ENCODE measurements at places on chromosomes 4 and X.

GRCh38 chrX:151825925-151826485, 86.7 kb upstream of the MAGEA4 start:
- DNase-seq: peak; percentile 84

- DNase-seq: no peak
Observed at GRCh38 chr4:43341741-43342140, 449.2 kb downstream of the GRXCR1 start.

- no peak for DNase-seq
Observed at GRCh38 chr4:84894621-84895020, 71.9 kb downstream of the WDFY3 start.

DNA sequence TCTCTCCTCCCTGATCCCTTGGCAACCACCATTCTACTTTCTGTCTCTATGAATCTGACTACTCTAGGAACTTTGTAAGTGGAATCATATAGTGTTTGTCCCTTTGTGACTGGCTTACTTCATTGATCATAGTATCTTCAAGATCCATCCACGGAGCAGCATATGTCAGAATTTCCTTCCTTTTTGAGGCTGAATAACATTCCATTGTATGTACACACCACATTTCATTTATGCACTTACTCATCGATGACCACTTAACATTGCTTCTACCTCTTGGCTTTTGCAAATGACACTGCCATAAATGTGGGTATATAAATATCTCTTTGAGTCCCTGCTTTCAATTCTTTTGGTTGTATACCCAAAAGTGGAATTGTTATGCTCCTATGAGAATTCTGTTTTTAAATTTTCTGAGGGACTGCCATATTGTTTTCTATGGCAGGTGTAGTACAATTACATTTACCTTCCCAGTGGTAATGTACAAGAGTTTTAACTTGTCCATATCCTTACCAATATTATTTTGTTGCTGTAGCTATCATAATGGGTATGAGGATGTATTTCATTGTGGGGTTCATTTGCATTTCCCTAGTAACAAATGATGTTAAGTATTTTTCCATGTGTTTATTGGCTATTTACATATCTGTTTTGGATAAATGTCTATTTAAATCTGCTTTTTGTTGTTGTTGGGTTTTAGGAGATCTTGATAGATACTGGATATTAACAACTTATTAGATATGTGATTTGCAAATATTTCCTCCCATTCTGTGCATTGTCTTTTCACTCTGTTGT, 466.1 kb downstream of the C4orf33 start:
- peak; percentile 35 for DNase-seq

DNA sequence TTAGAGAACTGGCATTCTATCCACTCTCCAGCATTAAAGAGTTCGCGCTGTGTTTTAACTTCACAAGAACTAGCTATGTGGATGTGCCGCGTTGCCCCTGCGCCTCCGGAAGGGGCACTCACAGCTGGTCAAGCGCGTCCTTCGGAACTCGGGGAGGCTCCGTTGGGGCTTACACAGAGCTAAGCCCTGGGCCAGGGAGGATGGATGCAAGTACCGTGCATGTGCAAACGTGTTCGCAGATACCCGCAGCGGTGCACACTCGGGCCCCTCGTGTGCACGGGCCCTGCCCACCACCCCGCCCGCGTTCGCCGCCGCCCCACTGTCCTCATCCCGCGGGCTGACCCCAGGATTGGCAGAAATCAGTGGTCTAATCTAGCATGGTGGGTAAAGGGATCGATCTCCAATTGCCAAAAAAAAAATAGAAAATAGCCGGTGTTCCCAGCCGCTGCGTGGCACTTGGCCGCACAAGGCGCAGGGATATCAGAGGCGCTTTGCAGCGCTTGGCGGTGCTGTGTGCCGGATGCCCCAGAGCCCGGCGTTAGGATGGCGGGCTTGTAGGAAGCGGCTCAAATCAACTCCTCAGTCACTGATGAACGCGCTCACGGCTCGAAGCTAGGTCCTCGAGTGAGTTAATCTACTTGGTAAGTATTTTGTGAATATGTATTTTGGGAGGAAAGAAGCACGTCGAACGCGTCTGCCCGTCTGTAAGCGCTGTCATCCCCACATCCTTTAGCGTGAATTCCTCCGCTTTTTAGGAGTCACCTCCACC, 989 bp upstream of the PCDH10 start:
- peak; percentile 77 for DNase-seq

DNA sequence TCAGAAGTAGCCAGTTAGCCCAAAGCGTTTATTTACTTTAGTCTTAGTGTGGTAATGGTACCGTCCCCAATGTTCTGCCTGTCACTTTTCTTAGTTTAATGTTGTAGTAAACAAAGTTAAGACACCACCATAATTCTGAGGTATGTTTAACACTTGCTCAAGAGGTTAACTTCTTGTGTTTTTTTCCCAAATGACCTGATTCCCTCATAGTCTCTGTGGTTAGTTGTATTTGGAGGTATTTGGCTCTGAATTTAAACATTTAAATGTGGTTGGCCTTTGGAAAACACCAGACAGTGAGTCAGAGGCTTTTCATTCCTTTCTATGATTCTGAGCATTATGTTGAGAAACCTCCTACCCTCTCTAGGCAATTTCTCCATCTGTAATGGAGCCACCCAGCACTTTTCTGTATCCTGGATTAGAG, 47.9 kb downstream of the CXCL1 start:
- peak; percentile 97 for DNase-seq

DNA sequence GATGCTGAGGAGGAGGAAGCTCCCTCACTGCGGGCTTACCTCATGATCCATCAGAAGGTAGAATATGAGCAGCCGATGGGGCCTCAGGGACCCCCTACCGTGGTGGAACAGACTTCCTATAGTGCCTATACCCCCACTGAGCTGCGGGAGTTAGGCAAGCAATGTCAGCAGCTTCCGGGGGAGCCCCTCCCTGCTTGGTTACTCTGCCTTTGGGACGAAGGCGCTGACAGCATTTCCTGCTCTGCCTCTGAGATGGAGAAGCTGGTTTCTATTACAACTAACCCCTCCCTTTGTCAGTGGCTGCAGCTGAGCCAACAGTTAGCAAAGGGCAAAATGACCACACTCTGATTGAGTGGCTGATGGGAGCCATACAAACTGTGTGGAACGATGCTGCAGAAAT, 430.7 kb downstream of the IDS start:
- DNase-seq: peak; percentile 55

GRCh38 chr4:82898322-82899243, 2.0 kb upstream of the THAP9 start:
- DNase-seq: peak; percentile 88

GRCh38 chrX:137746289-137746688, 180.4 kb downstream of the ZIC3 start:
- no peak for DNase-seq

DNA sequence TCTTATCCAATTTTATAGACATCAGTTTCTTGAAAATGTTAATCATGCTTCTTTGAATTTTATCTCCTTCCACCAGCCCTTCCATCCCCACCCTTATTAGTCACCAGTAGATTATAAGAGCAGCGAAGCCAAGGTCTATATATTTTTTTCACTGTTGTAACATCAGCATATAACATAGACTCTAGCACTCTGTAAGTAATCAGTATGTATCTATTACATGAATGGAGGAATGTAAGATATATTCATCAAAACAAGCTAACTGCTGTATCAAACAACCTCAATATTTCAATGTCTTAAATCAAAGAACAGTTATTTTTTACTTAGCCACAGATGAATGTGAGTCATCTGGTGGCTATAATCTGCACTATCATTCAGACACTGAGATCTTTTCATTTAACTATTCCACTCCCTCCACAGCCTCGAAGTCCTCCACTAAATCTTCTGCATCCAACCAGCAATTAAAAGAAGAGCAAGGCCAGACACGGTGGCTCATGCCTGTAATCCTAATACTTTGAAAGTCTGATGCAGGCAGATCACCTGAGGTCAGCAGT, 178.9 kb downstream of the CENPC start:
- peak; percentile 17 for DNase-seq

DNA sequence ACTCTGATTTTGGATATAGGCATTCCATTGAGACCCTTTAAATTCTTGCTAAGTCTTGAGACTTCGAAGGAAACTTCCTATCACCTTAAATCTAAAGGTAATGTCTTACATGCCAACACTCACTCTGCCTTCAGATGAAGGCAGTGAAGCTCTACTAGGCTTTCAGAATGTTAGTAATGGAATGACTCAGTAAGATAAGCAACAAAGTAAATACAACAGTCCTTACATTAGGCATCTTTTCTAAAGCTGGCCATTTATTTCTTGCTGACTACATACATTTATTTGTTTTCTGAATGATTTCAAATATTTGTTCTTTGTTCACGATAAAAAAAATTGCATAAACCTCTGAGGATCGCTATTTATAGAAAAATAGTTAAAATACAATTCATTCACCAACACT, 43.5 kb downstream of the ASIC5 start:
- peak; percentile 23 for DNase-seq

GRCh38 chr4:145490361-145490760, 8.7 kb downstream of the SMAD1 start:
- no peak for DNase-seq

DNA sequence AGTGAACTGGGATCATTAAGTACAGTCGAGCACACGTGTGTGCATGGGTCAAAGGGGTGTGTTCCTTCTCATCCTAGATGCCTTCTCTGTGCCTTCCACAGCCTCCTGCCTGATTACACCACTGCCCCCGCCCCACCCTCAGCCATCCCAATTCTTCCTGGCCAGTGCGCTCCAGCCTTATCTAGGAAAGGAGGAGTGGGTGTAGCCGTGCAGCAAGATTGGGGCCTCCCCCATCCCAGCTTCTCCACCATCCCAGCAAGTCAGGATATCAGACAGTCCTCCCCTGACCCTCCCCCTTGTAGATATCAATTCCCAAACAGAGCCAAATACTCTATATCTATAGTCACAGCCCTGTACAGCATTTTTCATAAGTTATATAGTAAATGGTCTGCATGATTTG, 22.3 kb downstream of the SLC34A2 start:
- DNase-seq: no peak

- DNase-seq: peak; percentile 78
Observed at GRCh38 chrX:15493118-15493962, at the start of gene PIR. Gene PIR (minus strand): TSS chrX:15493333. CDS start chrX:15491257, 2,076 bp downstream.
